Suppressor macrophage treated with lipopolysaccharide for 1 hour (primary cell): ENCODE measurements at places on chromosomes 16 and 17.
A peak's percentile ranks its signal among the peaks of the same experiment; 100 is the strongest.

DNA sequence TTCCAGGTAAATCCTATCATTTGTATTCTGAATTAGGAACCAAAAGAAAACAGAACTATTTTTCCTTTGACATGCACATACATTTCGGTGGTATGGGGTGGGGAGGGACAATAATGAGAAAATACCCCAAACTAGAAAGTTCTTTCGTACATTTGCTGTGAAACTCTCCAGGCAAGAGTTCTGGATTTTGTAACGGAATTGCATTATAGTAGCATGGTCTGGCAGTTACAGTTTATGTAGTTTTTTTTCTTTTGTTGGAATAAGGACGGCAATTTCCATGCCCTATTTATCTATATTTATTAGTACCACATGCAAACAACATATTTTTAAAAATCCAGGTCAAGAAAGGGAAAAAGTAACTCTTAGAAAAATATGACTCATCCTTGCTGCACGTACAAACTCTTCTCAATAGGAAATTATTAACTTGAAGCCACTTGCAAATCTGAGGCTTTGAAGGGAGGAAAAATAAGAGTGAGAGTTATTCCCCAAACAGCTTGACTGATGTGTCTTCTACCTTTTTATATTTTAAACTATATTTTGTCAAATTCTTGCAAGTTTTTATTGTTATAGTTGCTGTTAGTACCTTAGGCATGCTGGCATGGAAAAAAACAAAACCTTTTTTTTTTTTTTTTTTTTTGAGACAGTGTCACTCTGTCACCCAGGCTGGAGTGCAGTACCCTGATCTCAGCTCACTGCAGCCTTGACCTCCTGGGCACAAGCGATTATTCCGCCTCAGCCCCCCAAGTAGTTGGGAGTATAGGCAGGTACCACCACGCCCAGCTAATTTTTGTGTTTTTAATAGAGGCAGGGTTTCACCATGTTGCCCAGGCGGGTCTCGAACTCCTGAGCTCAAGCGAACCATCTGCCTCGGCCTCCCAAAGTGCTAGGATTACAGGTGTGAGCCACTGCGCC lies 69.3 kb downstream of the WWP2 start:
- DNase-seq: no peak

- DNase-seq: no peak
Measured at GRCh38 chr17:17841601-17842025, 4.8 kb upstream of the SREBF1 start.

GRCh38 chr16:54460263-54460860 lies 173.8 kb upstream of the IRX3 start:
- no peak for DNase-seq

DNA sequence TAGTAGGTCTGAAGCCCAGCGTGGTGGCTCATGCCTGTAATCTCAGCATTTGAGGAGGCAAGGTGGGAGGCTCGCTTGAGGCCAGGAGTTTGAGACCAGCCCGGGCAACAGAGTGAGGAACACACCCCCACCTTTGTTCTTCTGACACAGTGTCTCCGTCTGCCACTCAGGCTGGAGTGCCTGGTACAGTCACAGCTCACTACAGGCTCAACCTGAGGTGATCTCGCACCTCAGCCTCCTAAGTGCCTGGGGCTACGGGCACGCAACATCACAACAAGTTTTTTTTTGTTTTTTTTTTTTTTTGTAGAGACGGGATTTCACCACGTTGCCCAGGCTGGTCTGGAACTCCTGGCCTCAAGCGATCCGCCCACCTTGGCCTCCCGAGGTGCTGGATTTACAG lies 6.7 kb upstream of the TLCD3A start:
- DNase-seq: no peak

GRCh38 chr17:46086821-46087220 lies 87.8 kb downstream of the STH start:
- no peak for DNase-seq

- peak; percentile 89 for DNase-seq
Measured at GRCh38 chr17:82767041-82767754, 15.3 kb downstream of the TBCD start.

- DNase-seq: no peak
Measured at GRCh38 chr17:73888862-73889261, 244.6 kb upstream of the SDK2 start.

DNA sequence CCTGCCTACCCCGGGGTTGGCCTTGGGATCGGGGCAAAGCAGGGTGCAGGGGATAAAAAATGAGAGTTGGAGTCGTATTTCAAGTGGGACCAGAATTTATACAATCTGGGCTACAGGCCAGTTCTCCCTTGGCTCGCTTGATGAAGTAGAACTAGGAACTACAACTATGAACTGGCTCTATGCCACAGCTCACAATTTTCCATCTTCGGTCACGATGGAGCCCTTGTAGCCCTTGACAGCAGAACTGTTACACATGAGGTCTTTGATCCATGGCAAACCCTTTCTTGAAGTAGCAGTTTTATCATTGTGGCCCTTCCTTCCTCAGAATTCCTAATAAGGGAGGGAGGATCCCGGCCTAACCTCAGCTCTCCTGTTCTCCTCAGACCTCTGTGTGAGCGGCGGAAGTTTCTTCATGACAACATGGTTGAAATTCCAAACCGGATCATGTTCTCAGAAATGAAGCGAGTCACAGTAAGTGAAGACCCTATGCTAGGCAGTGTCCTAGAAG lies 17.1 kb downstream of the LIG3 start:
- DNase-seq: no peak

DNA sequence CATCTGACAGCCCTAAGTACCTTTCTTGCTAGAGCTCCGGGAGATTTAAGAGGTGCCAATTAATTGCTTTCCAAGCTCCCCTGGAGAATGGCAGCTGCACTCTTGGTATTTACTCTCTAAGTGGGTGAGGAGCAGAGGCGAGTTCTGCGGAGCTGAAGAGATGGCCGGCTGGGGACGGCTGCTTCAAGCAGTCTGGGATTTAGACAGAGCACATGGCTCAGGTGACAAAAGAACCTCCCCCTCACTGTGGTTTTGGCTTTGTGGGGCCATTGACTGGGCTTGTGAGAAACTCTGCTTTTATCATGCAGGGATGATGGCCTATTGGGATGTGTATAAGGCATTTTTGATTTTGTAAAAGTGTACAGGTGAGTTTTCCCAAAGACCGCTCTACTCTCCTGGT lies 239.3 kb upstream of the EEF2KMT start:
- no peak for DNase-seq

- DNase-seq: no peak
Measured at GRCh38 chr16:68242926-68243858, 2.0 kb upstream of the PLA2G15 start.

- DNase-seq: peak; percentile 26
Measured at GRCh38 chr17:6755281-6755680, 565 bp upstream of the XAF1 start.

- DNase-seq: peak; percentile 42
Measured at GRCh38 chr17:30586818-30587595, 109.8 kb downstream of the GOSR1 start.

- no peak for DNase-seq
Measured at GRCh38 chr16:68656751-68657150, 11.6 kb downstream of the CDH3 start.

DNA sequence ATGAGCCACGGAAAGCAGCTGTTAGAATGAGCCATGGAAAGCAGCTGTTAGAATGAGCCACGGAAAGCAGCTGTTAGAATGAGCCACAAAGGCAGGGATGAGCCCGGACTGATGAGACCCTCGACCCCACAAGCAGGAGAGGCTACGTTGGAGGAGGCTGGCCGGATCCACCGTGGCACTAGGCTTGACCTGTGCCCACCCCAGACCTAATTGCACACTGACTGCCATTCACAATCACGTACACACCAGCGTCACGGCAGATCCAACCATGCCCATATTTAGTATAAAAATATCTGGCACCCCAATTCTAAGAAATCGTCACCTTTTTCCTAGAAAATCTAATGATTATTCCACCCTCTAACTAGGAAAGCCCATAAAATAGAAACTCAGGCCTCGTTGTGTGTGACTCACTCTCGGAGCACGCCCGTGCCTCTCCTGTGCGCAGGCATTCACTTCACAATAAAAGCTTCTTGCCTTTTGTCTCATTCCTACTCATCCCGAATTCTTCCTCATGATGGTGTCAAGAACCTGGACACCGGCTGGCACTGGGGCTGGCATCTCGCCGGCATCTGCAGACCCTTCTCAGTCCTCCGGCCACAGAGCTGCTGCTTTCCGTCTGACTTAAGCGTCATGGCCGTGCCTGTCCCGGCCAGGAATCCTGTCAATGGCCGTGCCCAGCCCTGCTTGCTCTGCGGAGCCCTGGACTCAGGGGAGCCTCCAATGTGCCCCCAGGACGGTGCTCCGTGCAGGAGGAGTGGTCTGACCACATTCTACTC lies 5.5 kb upstream of the SECTM1 start:
- no peak for DNase-seq

GRCh38 chr16:29811896-29812665 lies at the start of gene PRRT2:
TSS of gene PRRT2 (plus strand) at chr16:29812193. CDS start at chr16:29813055, 862 bp downstream.
- peak; percentile 38 for DNase-seq

DNA sequence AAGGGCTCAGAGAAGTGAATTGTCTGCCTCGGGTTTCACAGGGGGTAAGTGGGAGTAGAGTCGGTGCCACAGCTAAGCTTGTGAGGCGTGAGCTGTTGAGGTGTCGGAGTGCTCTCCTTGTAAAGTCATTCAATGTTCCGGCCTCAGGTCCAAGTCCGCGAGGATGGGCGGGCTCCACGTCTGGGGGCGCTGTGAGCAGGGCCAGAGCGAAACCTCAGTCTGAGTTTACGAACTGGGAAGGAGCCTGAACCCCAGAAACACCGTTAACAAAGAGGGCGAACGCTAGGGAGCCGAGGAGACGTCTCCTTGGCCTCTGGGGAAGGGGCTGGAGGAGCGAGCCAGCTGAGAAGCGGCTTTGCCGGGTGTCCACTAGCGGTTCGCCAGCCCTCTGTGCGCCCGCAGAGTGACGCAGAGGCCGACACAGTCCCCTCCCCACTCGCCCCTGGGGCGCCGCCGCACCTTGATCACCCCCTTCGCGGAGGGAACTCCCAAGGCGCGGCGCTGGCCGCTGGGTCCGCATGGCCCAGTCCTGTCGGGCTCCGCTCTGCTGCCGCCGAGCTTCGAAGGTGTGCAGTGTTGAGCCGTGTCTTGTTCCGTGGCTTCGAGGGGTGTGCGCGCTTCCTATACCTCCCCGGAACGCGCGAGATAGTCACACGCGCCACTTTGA lies 4.9 kb downstream of the IRX3 start:
- no peak for DNase-seq

GRCh38 chr16:55474821-55475220 lies 4.2 kb upstream of the MMP2 start:
- no peak for DNase-seq

DNA sequence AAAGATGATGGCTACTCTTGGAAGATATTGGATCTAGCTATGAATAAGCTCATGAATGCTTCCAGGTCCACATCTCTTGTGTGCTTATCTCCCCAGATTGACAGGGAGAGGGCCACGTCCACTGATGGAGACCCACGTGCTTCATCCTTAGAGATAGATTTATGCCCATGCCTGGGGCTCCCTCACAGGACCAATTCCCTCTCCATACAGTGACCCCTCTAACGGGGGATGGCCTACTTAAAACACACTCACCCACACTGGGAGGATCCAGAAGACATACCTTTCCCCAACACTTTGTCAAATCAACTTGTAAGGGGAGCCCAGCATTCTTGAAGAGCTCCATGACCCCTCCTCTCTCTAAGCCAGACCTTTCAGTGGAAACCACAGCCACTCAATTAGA lies 169.7 kb upstream of the CDH5 start:
- DNase-seq: no peak

DNA sequence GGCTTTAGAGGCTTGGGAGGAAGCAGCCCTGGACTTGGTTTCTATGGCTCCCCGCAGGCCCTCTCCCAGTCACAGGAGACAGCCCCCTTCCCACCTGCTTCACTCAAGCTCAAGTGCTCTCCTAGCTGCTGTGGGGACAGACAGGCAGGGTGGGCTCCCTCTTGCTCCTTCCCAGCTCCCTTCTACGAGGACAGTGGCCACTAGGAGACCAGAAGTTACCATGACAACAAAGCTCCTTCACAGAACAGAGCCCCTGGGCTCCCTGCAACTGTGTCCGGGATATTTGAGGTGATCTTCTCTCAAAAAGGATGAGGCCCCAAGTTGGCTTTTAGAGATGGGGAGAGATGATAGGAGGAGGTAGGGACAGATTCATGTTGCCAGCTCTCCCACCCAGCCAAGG lies 116.3 kb downstream of the AMFR start:
- DNase-seq: no peak

DNA sequence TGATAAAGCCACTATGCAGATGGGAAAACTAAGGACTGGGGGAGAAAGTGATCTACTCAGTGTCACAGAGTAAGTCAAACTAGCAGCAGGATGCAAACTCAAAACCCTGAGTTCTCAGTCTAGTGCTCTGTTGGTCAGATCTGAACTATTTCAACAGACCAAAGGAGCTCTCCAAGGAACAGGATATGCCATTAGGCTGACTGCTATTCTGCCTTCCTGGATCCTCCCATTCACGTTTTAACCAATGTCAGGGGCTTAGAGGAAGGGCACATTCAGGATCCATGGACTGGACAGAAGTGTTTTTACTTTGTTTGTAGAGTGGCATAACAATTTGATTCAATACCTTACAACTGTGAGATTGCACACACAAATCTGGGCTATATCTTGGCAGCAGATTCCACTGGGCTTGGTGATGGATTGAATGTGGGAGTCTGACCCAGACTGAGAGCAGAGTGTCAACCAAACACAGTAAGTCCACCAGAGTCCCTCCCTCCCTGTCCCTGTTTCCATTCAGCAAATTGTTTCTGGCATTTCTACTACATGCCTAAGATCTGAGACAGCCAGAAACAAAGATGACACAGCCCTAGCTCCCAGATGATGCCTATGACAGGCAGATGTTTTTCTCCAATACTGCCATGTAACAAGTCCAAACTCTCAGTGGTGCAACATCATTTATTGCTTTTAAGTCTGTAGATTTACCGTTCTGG lies 337.8 kb upstream of the CDH5 start:
- no peak for DNase-seq

DNA sequence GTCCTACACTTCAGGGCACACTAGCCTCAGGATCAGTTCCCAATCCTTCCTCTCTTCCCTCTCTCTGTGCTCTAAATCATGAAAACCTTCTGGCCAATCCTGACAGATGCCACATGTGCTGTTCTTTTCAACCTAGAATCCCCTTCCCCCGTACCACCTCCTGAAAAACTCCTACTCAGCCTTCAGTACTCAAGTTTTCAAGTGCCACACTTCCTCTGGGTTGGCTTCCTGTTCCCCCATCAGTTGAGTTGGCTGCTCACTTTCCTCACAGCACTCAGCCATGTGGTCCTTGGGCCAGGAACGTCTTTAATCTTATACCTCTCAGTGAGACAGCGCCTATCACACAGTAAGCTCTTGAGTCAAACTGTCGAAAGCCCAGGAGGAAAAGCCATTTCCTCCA lies 3.3 kb downstream of the ASPHD1 start:
- peak; percentile 22 for DNase-seq

DNA sequence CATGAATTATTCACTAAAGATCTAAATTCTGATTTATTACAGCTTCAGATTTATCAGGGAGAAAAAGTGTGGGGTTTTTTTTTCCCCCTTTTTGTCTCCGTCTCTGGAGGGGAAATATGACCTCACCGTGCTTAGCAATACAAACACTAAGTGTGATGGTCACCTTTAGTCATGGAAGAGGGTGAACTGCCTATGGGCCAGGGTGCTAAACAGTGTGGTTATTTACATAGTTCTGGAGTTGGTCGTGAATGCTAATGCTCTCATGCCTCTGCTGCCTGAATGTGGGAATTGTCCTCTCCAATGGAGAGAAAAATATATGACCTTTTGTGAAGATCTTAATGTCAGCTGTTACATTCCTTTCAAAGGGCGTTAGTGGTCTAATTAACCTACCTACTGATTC lies 44.8 kb upstream of the MSI2 start:
- DNase-seq: no peak
